Esophagus squamous epithelium (tissue), 5 donors: ENCODE measurements at places on chromosomes 7 and 10. TPM values are rescaled to one million over a fixed set of nuclear protein-coding genes. Genes with fewer than 3 reads are reported as not detected.

GRCh38 chr10:110209454-110209925 lies 2.1 kb downstream of the MXI1 start:
- no peak for DNase-seq

GRCh38 chr7:158997110-158997453 lies 140.7 kb downstream of the DYNC2I1 start:
- no peak for DNase-seq

RBM33 gene
- 45.6 TPM for total RNA-seq

DNA sequence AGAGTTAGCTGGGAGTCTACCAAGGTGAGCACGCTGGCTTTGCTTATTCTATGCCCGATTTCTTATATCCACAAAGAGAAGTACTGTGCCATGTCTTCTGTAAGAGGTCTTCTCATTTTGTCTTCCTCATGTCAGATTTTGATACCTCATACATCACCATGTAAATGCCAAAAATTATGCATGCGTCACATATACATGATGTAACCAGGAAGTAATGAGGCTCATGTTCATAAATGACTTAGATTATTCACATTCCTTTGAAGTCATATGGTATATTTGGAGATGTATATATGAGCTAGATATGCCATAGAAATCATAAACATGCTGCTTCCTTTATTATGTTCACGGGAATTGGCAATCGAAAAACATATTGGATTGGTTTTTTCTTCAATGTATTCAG lies 97.7 kb upstream of the CELF2 start:
- no peak for DNase-seq

- no peak for DNase-seq
These were observed 464.8 kb downstream of the SEMA3D start for GRCh38 chr7:84722086-84722485.

GRCh38 chr7:132362059-132362458 lies 214.2 kb downstream of the PLXNA4 start:
- no peak for DNase-seq

GRCh38 chr10:60565492-60565891 lies 175.8 kb upstream of the ANK3 start:
- DNase-seq: no peak
